Hematopoietic multipotent progenitor cell (in vitro differentiated cells): ENCODE measurements at places on chromosomes 5 and 9.
A peak's percentile ranks its signal among the peaks of the same experiment; 100 is the strongest.

GRCh38 chr5:24635209-24635608, 9.6 kb downstream of the CDH10 start:
- no peak for DNase-seq

DNA sequence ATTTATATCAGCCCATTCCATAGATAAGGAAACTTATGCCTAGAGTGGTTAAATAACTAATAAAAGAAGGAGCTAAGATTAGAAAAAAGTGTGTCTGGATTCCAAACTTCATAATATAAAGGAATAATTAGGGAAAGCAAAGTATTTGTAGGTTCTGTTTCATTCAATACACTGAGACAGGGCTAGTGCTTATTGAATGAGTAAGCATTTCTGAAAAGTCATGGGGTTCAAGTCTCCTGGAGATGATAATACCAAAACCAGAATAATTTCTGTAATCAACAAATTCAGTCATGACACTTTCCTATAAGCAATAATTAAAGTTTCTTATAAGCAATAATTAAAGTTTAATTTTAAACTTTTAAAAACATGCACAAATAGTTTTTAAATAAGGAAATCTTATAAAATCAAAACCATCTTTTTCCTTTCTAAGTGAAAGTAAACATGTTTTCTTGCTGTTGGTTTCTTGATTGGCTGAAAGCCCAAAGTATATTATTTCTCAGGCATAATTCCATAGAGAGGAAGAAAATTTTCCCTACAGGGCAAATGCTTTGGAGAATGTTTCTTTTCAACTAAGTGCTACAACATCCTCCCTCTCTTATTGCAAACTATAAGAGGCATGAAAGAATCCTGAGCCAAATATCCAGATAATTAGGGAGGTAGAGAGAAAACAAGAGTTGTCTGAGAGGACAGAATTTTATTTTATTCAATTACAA, 510.2 kb downstream of the PRELID2 start:
- no peak for DNase-seq

GRCh38 chr5:73365301-73365853, 83.2 kb downstream of the FOXD1 start:
- no peak for DNase-seq

DNA sequence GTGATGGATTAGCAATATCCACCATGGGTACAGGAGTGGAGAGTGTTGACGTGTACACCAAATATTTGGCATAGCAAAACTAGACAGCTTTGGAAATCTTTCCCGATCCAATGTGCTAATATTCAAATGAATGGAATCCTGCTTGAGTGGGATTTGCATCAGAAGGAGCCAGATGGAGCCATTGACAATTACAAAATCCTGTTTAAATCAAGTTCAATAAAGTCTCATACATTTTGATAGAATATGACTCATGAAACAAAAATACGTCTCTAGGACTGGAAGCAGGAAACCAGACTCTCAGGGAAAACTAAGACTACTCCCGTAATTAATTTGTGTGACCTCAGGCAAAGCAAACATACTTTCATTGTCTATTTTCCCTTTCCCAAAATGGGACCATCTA, 13.0 kb downstream of the TNC start:
- DNase-seq, result no peak

DNA sequence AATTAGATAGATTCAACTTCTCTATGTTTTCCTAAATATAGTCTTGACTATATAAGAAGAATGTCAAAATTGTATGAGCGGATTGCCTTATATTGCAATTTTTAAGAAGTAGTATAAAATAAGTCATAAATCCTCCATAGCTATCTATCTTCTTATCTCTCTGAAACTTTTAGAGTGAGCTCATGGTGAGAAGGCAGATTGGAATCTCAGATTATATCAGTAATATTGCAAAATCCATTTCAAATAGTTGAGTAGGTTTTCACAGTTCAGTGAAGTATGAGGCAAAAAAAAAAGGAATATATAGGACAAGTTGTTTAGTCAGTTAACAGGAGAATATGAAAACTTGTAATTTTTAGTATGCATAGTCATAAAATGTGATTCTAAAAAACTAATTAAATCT, 156.4 kb downstream of the FAM174A start:
- DNase-seq, result no peak

DNA sequence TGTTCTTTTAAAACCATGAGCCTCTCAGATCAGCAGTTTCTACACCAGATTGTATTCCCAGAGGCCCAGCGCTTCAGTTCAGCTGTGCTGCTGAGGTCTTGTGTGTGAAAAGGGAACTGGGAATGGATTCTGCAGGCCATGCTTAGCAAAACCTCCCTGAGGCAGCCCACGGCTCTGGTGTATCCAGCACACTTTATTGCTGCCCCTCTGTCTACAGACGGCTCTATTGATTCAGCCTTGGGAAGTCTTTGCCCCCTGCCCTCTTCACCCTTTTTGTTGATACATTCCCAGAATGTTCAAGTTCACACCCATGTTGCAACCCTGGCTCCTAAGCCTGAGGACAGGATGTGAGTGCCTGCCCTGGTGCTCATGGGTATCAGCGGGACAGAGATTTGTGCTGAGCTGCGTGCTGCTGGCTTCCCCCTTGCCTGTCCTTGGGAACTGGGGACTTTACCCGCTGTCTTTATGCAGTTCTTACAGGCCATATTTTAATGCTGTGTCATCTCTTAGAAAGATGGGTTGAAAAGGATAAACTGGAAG, 37.3 kb downstream of the ARHGAP26 start:
- no peak for DNase-seq

GRCh38 chr5:126395605-126396004, 27.6 kb upstream of the GRAMD2B start:
- DNase-seq, result no peak

- peak; percentile 47 for DNase-seq
Observed at GRCh38 chr5:84287951-84288350, 96.7 kb downstream of the EDIL3 start.

- DNase-seq, result no peak
Observed at GRCh38 chr9:93828331-93829097, 126.6 kb downstream of the BARX1 start.

GRCh38 chr9:137176302-137177182, 4.7 kb upstream of the TMEM210 start:
- DNase-seq, result no peak

GRCh38 chr9:69044240-69045219, 9.0 kb downstream of the FXN start:
- DNase-seq, result no peak

DNA sequence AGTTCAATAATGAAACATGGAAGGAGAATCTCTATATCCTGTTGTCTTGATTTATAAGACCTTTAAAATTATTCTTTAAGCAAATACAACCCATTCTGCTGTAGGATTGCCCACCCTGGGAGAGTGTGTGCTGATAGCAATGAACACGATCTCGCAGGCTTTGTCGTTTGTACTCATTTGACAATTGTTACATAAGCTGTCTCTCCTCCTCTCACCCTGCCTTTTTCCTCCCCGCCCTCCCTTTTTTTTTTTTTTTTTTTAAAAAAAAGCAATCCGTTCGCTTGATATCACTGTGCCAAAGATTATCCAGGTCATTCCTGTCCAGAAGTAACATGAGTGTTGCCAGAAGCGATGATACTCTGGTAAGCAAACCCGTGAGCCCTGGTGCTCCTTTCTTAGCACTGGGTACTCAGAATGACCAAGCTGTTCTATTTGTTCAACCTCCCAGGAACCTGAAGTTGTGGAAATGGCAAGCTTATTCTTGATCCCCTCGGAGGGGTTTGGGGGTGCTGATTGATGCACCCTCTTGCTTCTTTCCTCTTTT, 82.7 kb upstream of the CTSL start:
- no peak for DNase-seq

GRCh38 chr5:43652537-43653302, 49.7 kb downstream of the NNT start:
- no peak for DNase-seq

DNA sequence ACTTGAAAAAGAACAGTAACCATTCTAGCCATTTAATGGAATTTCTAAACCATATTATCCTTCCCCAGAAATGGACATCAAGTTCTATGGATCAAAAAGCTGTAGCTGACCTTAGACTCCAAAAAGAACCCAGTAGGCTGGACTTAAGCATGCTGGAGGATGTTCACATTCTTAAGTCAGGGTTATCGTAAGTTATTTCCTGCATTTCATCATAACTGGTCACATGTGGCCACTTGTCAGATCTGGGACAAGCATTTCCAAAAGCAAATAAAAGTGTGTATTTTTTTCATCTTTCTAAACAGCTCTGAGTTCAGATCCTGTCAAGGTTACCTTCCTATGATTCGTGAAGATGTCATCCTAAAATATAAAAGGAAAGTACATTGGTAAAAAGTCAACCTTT, 274.5 kb upstream of the PTGER4 start:
- no peak for DNase-seq

DNA sequence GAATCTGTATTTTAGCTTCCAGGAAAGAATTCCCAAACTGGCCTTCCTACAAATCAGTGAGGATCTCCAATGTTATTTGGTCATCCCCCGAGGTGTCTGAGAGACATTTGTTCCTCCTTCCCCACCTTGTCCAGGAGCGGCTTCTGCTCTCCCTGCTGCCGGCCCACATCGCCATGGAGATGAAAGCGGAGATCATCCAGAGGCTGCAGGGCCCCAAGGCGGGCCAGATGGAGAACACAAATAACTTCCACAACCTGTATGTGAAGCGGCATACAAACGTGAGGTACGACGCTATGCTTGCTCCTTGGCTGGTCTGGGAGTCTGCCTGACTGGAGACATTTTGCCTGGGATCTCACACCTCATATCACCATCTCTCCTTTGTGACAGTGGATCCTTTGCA, 160.4 kb downstream of the CFAP90 start:
- DNase-seq, result no peak

DNA sequence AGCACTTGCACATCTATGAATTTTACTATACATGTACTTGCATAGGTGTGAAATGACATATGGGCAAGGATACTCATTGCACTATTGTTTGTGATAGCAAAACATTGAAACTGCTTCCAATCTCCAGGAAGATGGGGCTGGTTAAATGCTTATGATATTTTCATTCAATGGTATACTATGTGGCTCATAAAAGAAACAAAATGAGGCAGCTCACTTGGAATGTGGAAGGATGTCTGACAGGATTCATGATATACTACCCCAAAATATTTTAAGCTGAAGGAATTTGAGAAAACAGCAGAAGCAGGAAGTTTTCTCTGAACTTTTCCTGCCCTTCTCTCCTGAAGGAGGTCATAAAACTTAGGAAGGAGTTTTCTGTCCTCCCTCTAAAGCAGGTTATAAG, 99.6 kb upstream of the CAST start:
- no peak for DNase-seq

DNA sequence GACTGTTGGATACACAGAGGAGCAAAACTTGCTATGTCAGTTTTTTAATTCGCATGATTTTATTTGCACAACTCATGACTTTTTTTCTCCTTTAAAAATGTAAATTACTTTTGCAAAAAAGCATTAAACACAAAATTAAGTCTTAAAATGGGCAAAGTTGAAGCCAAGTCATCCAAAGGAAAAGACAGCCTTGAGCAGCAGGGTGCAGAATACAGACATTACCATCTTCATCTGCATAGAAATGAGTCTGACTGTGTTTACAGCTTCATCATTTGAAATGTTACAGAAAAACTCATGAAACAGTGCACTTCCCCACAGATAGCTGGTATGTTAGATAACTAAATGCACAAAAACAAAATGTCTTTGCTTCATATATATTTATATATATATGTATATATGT, 101.4 kb downstream of the TSSK1B start:
- no peak for DNase-seq

GRCh38 chr5:107294211-107294550, 376.6 kb downstream of the EFNA5 start:
- no peak for DNase-seq
